ENCODE measurements at places on chromosomes 1 and 21.

GRCh38 chr1:41240781-41241353, 1.2 kb downstream of the SCMH1 start:
- DNase-seq, result no peak

DNA sequence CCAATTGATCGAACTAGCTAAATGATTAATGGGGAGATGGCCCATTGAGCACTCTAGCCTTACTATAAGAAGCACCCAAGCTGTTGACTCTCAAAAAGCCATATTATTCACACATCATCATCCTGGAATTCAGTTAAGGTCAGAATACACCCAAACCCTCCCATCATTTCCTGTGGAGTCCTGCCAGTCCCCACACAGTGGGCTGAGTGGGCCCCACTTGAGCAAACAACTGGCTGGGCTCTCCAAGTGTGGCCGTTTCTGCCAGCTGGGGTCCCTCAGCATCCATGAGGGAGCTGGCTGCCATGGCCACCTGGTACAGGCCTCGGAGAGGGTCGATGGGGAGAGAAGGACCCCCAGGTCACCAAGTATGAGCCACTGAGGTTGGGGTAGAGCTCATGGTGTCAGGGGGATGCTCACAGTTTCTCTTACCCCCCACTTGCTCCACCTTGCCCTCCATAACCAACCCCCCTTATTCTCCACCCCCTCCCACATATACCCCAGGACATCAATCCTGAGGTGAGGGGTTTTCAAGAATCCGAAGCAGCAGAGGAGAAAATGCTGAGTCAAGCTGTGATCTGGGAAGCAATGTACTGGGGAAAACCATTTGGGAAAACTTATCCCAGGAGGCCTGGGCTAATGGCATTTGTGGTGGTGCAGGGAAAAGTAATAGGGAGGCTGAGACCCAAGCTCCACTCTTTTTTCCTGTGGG, 60.3 kb downstream of the UBE2T start:
- DNase-seq, result no peak

GRCh38 chr1:38047603-38048141, 1.1 kb upstream of the POU3F1 start:
- no peak for DNase-seq

DNA sequence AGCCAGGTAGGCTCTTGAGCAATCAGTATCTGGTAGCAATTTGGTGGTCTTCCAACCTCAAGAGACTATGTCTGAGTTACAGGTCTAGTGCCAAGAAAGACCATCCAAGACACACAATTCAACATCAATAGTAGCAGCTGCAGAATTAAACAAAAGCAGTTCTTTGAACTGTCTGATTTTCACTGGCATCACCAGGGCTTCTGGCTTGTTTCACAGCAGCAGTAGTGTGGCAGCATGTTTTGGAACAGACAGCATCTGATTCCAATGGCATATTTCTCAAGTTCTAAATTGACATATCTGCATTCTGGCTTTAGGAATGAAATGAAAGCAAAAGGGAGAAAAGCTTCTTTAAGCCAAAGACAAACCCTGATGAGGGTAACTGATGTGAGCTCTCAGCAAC, 334.7 kb upstream of the PRMT6 start:
- no peak for DNase-seq

DNA sequence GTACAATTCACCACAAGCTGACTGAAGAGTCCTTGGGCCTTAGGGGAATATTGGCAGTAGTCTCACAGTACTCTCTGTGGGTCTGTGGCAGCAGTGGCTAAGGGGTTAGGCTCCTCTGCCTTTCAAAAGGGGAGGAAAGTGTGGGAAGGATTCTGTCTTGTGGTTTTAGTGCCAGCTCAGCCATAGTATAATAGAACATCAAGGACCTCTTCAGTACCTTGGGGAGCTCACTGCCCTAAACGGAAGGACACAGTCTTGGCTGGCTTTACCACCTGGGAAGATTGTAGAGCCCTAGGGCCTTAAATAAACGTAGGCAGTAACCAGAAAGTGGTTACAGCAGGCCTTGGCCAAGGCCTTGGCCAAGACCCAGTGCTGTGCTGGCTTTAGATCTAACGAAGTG, 265.7 kb downstream of the COL11A1 start:
- DNase-seq, result no peak

DNA sequence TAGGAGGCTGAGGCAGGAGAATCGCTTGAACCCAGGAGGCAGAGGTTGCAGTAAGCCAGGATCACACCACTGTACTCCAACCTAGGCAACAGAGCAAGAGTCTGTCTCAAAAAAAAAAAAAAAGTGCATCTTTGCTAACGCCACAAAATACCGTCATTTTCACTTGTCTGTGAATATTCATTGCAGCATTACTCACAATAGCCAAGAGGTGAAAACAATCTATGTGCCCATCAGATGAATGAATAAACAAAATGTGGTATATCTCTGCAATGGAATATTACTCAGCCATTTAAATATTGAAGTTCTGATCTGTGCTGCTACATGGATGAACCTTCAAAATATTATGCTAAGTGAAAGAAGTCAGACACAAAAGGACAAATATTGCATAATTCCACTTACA, 7.9 kb upstream of the TIAM1 start:
- DNase-seq, result no peak

- DNase-seq, result peak; percentile 13
Observed at GRCh38 chr1:225343618-225344017, 84.2 kb downstream of the LBR start.

Data from COLO829 (cell line).